Vagina (tissue), 2 donors: ENCODE measurements at places on chromosomes 3 and 15.

DNA sequence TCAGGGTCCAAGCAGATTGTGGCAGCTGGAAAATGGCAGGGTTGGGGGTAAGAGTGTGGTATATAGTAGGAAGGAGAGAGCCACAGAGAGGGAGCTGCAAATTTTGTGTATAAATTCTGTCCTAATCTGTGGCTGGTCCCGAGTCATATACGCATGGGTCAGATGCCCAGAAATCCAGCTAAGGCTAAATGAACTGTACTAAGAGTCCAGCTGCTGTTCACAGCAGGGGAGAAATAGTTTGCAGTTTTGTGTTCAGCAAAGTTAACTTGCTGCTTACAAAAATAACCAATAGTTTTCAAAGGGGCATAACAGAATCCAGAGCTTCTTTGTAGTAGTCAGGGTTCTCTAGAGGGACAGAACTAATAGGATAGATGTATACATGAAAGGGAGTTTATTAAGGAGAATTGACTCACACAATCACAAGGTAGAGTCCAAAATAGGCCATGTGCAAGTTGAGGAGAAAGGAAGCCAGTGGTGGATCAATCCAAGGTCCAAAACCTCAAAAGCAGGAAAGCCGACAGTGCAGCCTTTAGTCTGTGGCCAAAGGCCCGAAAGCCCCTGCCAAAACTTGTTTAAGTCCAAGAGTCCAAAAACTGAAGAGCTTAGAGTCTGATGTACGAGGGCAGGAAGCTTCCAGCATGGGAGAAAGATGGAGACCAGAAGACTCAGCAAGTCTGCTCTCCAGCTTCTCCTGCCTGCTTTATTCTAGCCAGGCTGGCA lies 146.1 kb upstream of the KBTBD8 start:
- no peak for DNase-seq

DNA sequence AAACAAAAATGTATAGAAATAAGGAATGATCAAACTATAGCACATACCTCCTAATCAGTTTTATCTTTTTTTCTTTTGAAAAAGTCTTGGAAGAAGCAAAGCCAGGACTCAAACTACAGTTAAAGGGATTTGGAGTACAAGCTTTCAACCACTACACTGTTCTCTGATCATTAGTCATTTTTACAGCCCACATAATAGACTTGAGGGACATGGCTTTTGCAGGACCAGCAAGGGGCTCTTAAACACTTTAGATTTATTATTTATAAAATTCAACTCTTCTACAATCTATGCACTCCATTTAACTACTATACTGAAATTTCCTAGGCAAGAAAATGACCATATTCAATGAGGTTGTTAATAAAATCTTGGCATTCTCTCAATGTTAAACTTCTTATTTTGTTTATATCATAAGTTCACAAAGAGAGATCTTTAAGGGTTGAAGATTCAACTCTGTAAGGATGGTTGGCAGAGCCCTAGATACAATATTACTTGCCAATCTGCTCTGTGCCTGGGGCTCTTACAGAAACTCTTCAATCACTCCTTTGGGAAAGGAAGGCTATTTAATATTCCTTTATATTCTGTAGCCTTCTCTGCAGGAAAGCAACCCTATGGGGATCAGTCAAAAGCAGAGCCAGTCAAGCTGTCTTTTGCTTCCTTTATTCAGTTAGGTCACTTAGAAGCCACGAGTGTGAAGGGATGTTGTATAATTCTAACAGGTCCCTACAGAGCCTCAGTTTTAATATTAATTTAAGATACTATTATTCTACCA lies 557.7 kb upstream of the SGO1 start:
- no peak for DNase-seq

DNA sequence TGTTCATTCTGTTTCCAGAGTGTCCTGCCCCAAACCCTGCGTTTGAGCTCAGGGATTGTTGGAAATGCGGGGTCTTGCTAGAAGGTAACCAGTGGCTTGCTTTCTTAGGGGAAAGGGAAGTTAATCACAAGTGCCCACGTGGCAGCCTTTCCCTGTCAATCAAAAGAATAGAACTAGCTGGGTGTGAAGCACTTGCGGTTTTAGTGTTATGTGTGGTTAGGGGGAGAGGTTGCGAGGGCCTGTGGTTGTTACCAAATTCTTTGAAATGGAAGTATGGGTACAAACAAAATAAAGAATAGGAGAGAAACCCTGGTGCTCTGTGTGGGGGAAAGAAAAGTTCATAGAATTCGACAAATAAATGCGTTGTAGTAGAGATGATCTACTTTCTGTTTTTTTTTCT lies 67.6 kb downstream of the FNDC3B start:
- no peak for DNase-seq

DNA sequence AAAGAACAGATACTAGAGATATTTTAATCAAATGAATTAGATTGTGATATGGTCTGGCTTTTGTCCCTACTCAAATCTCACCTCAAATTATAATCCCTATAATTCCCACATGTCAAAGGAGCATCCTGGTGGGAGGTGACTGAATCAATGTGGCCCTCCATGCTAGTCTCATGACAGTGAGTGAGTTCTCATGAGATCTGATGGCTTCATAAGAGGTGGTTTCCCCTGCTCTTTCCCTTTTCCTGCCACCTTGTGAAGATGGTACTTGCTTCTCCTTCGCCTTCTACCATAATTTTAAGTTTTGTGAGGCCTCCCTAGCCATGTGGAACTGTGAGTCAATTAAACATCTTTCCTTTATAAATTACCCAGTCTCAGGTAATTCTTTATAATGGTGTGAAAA lies 82.8 kb downstream of the FAIM start:
- DNase-seq = no peak

GRCh38 chr3:125381743-125382142 lies 6.6 kb upstream of the ZNF148 start:
- DNase-seq = no peak

DNA sequence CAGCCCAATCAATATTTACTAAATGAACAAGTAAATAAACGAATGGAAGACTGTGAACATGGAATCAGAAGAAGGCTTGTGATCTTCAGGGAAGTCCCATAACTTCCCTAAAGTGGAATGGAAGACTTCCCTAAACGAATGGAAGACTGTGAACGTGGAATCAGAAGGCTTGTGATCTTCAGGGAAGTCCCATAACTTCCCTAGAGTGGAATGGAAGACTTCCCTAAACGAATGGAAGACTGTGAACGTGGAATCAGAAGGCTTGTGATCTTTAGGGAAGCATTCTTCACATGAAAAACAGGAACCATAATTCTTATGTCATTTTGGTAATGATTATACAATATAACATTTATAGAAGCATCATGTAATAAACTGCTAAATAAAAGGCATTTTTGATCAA lies 38.8 kb downstream of the EOGT start:
- no peak for DNase-seq

- no peak for DNase-seq
Observed at GRCh38 chr15:30038667-30039523, 43.9 kb upstream of the GOLGA8J start.

DNA sequence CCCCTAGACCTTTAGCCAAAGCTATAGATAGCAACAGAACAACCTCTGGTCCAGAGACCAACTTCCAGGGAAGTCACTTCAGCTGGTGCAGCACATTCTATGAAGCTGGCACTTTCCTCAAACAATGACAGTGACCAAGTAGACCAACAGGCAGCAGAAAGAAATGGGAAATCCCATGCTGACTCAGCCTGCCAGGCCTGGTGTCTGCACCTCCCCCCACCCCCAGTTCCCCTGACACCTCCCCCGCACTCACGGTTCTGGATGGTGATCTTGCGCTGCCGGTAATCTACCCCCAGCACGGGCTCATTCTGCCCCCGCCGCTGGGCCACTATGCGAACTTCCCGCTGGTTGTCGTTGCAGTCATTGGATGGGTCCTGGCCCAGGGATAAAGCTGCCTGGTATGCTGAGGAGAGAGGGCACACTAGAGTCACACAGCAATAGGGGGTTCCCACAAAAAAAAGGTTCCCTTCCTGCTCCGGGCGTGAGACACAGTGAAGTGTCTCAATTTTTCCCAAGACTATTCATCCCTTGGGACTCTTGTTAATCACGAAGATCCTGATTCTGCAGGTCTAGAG lies 17.0 kb downstream of the ILDR1 start:
- no peak for DNase-seq

- no peak for DNase-seq
Observed at GRCh38 chr15:44194323-44195150, 534 bp downstream of the FRMD5 start.

DNA sequence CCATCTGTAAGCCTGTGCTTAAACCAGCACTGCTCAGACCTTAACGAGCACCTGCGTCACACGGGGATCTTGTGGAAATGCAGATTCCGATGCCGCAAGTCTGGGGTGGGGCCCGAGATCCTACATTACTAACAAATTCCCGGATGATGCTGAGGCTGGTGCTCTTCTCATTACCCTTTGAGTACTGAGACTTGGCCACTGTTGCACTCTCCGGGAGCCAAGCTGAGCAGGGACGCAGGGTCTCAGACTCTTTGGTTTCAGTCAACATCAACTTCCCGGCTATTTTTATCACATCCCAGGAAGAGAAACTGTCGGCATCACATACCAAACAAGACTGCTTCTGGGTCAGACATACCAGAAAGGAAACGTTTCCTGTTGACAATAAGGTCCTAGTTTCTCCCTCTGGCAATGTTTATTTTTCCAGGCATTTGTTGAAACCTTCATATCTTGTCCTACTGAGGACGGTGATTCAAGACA lies 276.6 kb downstream of the SHQ1 start:
- DNase-seq = no peak

- no peak for DNase-seq
Observed at GRCh38 chr3:161540594-161540993, 44.0 kb downstream of the OTOL1 start.

- DNase-seq = no peak
Observed at GRCh38 chr15:58535337-58535736, 103.5 kb downstream of the LIPC start.
